D341Med (cell line): ENCODE measurements at places on chromosomes 6 and 20.
A peak's percentile ranks its signal among the peaks of the same experiment; 100 is the strongest.

- DNase-seq, result no peak
Observed at GRCh38 chr6:159973406-159973805, 4.5 kb downstream of the IGF2R start.

DNA sequence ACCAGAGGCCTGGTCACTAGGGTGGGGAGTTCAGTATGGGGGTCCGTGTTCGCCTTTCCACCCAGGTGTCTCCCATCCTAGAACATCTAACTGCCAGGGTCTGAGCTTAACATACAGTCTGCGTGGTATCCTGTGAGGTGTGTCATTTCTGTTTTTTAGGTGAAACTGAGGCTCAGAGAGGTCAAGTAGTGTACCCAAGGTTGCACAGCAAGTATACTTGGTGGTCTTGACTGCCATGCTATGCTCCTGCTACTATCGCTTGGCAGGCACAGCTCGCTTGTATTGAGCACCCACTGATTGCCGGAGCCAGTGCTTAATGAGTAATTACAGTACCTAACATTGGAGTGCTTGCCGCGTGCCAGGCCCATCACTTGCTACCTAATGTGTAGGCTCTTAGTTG, 26.2 kb downstream of the GTSF1L start:
- DNase-seq, result no peak

DNA sequence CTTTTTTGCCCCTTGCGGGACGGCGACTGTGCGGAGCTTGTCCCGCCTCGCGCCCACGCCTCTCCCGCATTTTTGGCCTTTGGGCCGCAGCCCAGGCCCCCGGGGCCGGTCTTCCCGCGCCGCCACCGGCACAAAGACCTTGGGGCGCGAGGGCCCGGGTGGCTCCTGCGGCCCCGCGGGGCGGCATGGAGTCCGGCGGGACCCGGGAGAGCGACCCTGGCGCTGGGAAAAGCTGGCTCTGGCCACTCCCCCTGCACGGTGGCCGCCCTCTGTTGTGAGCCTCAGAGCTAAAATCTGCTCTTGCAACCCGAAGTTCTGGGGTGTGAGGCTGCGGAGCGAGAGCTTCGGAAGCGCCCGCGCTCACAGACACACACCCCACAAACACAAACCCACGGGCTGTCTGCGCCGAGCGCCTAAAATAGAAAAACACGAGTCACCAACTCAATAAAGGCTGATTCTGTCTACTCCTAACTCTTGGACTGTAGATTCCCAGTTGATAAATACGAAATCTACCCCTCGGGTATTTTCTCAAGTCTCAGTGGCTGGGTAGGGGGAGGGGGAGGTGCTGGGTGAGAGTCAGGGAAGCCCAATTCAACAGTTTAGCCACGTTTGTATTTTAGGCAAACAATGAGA, 496 bp upstream of the BEND3 start:
- peak; percentile 83 for DNase-seq

- no peak for DNase-seq
Observed at GRCh38 chr6:134819863-134820800, 129.8 kb downstream of the ALDH8A1 start.

DNA sequence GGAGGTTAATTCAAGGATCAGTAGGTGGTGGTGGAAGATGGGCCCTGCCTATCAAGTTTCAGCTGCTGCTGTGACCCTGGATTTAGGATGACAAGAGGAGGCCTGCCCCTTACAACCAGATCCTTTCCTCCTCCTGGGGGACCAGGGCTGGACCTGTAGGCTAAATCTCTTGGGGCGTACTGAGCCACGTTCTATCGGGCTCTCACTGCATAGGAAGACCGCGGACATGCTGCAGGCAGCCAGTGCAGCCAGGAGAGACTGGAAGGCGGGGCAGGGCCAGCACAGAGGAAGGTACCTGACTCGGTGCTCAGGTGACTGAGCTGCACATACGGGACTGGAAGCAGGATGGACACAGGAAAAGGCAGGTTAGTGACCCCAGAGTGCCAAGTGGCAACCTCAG, 8.5 kb upstream of the SLA2 start:
- no peak for DNase-seq

DNA sequence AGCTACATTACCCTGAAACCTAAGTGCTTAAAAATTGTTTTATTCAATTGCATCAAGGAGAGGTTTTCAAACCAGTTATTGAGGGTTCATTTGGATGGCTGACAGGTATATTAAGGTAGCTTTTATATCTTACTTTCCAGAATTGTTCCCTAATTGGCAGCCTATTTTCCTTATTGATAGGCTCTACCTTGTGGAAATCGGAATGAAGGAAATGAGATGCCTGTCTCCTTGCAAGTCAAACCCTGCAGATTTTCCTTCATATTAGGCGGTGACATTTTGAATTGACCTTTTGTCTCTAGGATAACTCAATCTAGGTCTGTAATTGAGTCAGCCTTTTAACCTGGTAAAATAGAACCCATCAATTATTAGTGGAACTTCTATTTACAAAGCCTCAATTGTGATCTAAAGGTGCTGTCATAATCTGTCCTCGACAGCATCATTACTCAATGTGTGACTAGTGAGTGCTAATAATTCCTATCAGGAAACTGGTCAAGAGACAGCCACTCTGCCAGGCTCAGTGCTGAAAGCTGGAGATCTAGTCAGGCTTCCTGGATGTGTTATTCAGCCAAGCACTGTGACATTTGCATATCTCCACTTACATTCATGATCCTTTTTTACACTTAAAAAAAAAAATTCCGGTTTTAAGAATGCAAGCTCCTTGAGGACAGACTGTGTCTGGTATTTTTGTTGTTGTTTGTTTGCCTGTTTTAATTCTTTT, 20.1 kb downstream of the OPRM1 start:
- DNase-seq, result no peak

- no peak for DNase-seq
Observed at GRCh38 chr6:13262302-13263230, 65.8 kb downstream of the TBC1D7 start.

DNA sequence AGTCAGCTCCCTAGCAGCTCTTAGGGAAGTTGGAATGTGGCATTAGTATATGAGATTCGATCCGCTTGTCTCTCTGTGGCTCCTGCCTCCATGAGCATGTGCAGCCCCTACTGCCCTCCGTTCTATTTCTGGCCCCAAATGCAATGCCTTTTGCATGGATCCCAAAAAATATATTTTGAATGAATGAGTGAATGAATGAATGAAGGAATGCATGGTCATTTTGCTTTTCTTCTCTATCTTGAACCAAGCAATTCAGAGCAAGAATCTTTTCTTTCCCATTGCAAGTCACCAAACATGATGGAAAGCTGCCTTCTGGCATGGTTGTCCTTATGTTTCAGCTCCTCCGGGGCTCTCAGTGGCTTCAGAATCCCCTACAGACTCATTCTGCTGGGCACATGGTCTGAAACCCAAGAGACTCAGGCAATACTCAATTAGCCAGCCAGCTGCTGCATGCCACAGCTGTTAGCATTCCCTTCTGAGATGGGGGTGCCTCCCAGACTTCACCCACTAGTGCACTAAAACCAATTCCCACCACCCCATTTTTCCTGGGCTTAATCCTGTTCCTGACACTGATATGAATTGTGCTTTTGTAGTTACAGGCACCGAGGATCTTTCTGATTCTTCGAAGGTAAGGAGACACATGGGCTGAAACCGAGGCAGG, 2.6 kb upstream of the IYD start:
- DNase-seq, result no peak

DNA sequence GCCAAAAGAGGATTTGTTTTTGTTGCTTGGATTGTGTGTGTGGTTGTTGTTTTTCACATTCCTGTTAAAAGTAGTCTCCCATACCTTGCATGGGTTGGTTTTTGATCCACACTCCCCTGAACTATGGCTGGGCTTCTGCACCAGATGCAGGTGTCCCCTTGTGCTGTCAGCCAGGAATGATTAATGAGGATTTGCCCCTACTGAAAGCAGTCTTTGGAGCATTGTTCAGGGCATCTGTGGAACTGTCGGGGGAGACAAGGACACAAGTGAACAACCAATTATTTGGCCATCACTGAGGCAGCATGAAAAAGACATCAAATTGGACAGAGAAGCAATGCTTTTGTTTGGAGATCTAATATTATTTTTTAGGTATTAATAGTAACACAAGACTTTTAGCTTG, 373.2 kb upstream of the MMS22L start:
- DNase-seq, result peak; percentile 38

- DNase-seq, result no peak
Observed at GRCh38 chr6:56021943-56022342, 146.6 kb upstream of the BMP5 start.

DNA sequence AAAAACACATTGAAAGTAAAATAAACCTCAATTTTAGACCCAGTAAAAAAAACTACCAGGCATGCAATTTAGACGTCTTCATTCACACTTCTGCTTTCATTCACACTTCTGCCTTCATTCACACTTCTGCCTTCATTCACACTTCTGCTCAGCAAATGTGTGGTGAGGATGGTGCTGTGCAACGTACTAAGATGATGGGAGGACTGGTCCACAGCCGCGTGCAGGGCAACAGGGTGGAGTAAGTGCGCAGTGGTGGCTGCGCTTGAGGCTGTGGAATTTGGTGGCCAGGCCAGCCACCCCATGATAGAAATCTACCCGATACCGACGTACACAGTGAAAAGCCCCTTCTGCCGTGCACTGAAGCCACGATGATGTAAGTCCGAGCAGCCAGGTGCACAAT, 114.3 kb upstream of the CD93 start:
- DNase-seq, result no peak

DNA sequence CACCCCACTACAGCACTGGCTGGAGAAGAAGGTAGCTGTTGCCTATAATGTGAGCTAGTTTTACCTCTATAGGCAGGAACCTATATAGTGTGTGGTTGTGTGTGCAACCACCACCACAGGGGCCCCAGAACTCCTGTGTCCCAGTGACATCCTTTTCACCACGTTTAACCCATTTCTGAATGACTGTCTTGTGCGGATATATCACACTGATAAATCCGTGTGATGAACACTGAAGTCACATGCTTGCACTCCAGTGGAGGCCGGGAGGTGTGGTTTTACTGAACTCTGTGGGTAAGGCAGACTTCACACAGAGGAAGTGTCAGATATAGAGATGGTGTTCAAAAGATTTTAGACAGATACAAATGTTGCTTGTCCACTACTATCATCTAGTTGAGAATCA, 32.5 kb downstream of the SDHAF4 start:
- no peak for DNase-seq

DNA sequence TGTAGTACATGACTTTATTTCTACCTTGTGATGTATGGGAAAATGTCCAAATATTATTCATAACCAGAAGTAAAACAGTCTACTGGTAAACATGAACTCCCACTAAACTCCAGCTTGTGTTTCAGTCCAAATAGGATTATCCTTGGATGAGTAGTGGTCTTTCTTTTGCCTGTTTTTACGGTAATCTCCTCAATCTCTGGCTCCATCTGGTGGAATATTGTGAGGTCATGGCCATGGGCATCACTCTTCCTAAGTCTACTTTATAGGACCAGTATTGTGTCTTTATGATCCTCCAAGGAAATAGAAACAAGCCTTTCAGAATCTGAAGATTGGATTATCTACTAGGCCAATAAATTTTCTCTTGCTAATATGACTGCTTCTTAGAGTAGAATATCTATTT, 505.0 kb downstream of the BMP2 start:
- peak; percentile 44 for DNase-seq

GRCh38 chr6:156943166-156943565, 166.0 kb downstream of the ARID1B start:
- DNase-seq, result no peak

- no peak for DNase-seq
Observed at GRCh38 chr6:20350215-20350614, 51.5 kb upstream of the E2F3 start.

- DNase-seq, result no peak
Observed at GRCh38 chr6:134632024-134632423, 314.1 kb upstream of the SGK1 start.

DNA sequence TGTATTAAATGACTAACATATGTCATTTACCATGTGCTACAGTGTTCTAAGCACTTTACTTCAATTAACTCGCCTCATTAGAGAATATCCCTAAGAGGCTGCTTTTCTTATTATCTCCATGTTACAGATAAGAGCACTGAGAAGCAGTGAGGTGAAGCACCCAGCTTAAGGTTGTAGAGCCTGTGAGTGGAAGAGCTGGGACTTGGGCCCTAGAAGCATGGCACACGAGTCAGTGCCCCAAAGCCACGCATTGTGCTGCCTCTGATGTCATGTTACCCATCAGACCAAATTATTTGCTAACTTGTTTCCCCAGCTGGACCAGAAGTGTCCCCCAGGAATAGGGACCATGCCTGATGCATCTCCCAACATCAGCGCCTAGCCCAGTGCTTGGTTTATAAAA, 34.1 kb downstream of the POFUT1 start:
- peak; percentile 47 for DNase-seq

GRCh38 chr6:149270616-149271015, 46.9 kb upstream of the TAB2 start:
- DNase-seq, result no peak

GRCh38 chr6:125809570-125810170, 18.9 kb downstream of the NCOA7 start:
- DNase-seq, result no peak

DNA sequence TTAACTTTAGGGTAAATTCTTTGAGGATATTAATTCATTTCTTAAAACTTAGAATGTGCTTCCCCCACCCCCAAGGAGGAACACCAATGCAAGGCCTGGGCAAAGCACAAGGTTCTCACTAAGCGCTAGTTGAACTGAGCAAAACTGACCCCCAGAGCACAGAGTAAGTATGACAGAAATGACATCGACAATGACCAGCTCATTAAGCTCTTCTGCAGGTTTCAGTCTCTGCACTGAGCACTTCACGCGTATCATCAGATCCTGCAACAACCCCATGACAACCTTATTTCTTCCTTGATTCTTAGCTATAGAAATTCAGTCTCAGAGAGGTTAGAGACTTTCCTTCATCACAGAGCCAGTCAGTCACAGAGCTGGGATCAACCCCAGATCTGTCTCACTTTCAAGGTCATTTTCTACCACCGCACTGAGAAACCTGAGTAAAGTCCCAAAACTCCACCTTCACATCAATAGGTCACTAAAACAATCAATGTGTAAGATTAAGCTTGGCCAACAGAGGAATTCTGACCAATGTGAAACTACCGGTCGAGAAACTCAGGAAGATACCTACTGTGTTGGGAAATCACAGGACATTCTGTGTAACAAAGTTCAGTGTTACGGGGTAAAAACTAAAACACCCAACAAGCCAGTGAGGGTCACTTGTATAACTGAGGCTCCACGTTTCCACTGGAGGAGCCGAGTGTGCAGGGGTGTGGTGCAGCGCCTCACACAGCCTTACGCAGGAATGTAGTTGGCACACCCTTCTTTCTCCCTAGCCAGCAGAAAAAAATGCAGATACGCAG, 129.0 kb upstream of the FOXQ1 start:
- DNase-seq, result no peak

DNA sequence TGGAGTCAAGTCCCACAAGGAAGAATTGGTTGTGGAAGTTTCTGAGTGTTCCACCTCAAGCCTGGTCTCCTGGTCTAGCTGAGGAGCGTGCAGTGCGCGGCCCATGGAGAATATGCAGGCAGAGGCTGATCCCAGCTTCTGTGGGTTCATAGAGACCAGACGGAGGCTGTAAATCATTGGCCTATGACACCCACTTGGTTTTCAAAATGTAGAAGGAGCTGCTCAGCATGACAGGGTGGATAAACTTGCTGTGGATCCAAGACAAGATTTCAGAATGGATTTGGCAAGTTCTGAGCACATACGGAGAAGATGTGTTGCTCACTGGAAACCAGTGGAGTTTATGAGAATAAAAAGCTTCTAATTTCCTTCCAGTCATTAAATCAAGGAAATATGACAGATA, 744 bp downstream of the KIF25 start:
- no peak for DNase-seq

GRCh38 chr6:6714953-6715352, 126.4 kb downstream of the LY86 start:
- DNase-seq, result no peak

GRCh38 chr6:113597231-113597583, 259.9 kb upstream of the MARCKS start:
- no peak for DNase-seq

- DNase-seq, result no peak
Observed at GRCh38 chr20:49165611-49166010, 22.5 kb downstream of the STAU1 start.
